ENCODE measurements at places on chromosomes 11 and 22. TPM values are rescaled to one million over a fixed set of nuclear protein-coding genes. Genes with fewer than 3 reads are reported as not detected.

GRCh38 chr11:75441804-75442132 lies 8.8 kb upstream of the KLHL35 start:
- no peak for DNase-seq

DNA sequence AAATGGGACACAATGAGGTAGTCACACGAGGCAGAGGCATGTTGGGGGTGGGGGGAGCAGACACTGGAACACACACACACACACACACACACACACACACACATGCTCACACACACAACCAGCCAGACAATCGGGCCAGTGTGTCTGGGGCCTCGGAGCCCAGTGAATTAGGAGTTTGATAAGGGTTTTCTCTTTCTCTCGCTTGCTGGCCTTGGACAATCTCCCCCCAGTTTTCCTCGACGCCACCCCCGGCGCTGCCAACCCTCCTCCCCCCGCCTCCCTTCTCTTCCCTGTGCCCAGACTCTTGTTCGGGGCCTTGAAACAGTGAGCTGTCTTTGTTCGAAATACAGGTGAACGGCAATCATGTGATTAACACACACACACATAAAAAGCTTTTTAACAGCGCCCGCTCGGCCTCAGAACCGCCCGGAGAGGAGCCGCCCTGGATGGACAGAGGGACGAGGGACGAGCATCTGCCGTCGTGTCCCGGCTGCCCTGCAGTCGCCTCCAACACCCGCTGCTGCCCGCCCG lies 1.5 kb upstream of the SOX10 start:
- no peak for DNase-seq

DNA sequence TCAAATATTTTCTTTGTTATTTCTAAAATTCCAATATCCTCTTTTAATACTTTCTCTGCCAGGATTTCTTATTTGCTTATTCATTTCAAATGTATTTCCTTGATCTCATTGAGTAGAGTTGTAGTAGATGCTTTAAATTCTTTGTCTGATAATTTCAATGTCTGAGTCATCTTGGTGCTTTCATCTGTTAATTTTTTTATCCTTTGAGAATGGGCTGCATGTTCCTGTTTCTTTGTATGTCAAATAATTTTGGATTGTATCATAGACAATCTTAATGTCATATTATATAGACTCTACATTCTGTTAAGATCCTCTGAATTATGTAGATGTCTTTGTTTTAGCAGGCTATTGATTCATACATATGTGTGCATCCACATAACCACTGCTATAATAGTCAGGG lies 57.5 kb downstream of the MYEOV start:
- peak; percentile 75 for DNase-seq

DNA sequence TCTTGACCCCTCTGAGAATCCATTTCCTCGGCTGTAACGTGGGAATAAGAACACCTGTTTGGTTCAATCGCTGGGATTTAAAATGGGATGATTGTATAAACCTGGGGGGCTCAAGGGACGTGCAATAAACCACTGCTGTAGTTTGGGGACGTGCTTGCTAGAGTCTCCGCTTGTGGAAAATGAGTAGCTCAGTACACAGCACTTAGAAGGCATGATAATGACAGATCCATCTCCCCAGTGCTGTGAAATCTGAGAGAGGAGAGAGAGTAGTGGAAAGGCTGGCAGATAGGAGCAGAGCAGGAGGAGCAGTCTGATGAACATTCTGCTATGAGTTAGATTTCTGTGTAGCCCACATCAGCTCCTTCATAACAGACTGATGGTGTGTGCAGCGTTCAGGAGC lies 256.5 kb downstream of the MN1 start:
- DNase-seq, result no peak

FIBIN gene
- total RNA-seq, result 24.5 TPM

DNA sequence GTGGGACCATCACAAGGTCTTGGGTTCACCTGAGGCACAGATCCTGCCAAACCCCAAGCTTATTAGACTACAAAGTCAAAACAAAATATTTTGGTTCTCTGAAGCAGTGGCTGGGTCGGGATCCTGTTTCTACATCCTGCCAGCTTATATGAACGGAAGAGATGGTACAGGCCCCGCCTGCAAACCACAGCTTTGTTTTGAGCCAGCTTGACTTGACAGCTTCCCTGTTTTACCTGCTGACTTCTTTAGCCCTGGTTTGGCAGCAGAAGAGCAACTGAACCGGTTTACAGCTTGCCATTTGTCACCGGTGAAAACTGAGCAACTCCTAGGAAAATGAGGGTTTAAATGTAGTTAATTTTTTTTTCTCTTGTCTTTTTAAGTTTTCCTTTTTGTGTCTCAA lies 11.4 kb downstream of the PACS1 start:
- peak; percentile 52 for DNase-seq

IGLL5 gene
- total RNA-seq, result not detected

DNA sequence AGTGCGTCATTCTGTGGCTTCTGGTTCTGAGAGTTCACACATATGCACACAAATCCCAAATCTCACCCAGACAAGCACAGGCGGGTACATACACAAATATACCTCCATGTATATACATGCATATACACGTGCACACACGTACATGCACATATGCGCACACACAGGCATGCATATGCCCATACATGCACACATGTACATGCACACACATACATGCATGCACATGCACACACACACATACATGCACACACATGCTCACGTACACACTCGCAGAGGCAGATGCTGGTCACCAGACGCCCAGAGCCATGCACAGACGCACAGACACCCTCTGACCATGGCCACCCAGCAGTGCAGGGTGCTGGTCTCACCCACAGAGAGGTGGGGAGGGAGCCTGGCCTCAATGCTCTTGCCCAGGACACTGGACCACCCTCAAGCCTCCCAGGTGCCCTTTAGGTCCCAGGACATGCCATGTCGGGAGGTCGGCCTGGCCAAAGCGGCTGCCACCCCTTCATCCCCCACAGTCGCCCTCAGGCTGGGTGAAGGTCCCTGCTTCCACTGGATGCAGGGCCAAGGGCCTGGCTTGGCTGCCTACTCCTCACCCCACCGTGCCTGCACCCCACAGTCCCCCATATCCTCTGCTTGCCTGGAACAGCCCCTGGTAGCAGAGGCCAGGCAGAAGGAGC lies 9.5 kb downstream of the DUSP8 start:
- DNase-seq, result no peak
